ENCODE measurements at places on chromosomes 7 and 10. TPM values are rescaled to one million over a fixed set of nuclear protein-coding genes. Genes with fewer than 3 reads are reported as not detected.

DNA sequence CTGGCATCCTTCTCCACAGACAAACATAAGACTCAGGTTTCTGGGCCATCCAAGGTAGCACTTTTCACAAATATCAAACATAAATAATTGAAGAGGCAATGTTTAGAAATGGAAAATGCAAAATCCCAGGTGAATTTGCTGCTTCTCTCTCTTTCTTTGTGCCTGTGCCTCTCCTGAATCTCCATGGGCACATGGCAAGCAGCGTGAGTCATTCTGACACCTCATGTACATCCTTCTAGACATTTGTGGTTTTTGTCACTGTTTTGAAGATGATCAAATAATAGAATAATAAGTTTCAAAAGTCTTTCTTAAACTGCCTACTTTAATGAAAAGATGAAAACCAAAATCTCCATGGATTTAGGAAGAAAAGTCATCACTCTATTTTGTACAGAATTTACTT lies 60.3 kb upstream of the RAB11FIP2 start:
- no peak for DNase-seq
- H3K27me3 ChIP-seq = no peaks in the 10 kb centered on the region
- H3K4me1 ChIP-seq = peaks cover 3% of the 10 kb centered on the region
- no peaks in the 10 kb centered on the region for H3K36me3 ChIP-seq

DNA sequence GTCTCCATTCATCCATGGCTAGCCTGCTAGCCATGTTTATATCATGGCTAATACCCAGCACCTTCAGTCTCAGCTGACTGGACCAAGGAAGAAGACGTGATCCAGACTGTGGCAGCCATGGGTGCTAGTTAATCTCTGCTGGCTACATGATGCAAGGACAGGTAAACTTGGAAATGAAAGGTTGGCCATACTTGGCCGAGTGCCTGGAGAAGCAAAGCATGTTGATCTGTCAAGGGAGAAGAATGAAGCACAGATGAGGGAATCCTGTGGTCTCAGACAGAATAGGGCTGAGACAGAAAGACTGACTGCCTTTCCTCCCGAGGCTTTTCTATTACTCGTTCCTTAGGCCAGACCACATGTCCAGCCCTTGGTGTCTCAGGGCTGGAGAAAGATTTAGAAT lies 41.1 kb downstream of the CPVL start:
- no peaks in the 10 kb centered on the region for H3K27me3 ChIP-seq
- no peaks in the 10 kb centered on the region for H3K4me1 ChIP-seq
- DNase-seq = no peak
- no peak overlapping the region for H3K27ac ChIP-seq
- no peak overlapping the region for H3K4me3 ChIP-seq
- no peaks in the 10 kb centered on the region for H3K36me3 ChIP-seq

DNA sequence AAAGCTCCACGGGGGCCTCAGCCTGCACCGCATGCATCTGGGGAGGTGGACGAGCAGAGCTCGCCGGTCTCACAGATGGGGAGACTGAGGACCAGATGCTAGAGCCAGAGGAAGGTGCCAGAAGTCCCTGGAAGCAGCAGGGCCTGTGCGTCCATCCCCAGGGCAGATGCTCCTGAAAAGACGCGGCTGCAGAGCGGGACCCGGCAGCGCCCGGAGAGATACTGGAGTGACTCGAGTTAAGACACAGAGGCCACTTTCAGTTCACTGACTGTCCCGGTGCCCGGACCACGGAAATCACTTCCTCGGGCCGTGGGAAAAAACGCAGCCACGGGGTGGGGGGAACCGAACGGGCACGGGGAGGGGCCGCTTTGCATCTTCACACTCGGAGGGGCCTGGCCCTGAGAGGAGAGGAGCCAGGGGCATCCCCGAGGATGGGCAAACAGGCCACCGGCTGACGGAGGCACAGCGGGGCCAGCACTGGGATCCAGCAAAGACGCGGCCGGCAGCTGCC lies 85.4 kb downstream of the FOXL3 start:
- H3K36me3 ChIP-seq = no peaks in the 10 kb centered on the region
- H3K27ac ChIP-seq = no peak overlapping the region
- H3K27me3 ChIP-seq = peaks cover 26% of the 10 kb centered on the region
- peaks cover 52% of the 10 kb centered on the region for H3K4me1 ChIP-seq
- H3K4me3 ChIP-seq = no peak overlapping the region

- no peaks in the 10 kb centered on the region for H3K27me3 ChIP-seq
- no peaks in the 10 kb centered on the region for H3K36me3 ChIP-seq
- H3K4me1 ChIP-seq = no peaks in the 10 kb centered on the region
- DNase-seq = no peak
- no peak overlapping the region for H3K4me3 ChIP-seq
Measured at GRCh38 chr7:94195813-94196212, 191.7 kb upstream of the BET1 start.

The NRBF2 gene
- 20.4 TPM for total RNA-seq

Measured in spinal cord (tissue), 10 donors.